ENCODE measurements at places on chromosomes 6 and 20.

DNA sequence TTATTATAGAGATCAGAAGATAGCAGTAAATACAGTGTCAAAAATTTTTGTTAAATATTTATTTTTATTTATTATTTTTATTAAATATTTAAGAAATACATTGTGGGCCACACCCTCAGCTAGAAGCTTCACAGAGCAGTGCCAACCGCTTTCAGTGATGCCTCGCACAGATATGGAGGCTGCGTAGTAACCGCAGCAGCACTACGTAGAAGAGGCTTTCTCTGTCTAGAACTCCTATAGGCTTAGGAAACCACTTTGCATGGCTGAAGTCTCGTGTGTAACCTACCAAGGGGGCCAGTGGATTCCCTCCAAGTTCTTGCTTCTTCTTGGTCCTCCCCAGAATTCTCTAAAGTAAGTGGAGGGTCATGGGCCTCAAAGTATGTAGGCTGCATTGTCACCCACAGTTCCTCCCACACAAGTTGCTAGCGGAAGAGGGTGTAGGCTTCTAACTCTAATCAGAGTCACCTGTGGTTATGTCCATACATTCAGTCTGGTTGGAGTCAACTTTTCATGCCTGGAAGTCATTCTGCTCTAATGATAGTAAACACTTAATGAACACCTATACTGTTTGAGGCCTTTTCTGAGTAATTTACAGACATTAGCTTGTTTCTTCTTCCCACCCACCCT lies 285.6 kb downstream of the CDKAL1 start:
- no peak for DNase-seq

GRCh38 chr6:137230547-137230946 lies 11.4 kb upstream of the IFNGR1 start:
- no peak for DNase-seq

GRCh38 chr6:24898676-24899075 lies 37.1 kb downstream of the RIPOR2 start:
- DNase-seq: no peak

DNA sequence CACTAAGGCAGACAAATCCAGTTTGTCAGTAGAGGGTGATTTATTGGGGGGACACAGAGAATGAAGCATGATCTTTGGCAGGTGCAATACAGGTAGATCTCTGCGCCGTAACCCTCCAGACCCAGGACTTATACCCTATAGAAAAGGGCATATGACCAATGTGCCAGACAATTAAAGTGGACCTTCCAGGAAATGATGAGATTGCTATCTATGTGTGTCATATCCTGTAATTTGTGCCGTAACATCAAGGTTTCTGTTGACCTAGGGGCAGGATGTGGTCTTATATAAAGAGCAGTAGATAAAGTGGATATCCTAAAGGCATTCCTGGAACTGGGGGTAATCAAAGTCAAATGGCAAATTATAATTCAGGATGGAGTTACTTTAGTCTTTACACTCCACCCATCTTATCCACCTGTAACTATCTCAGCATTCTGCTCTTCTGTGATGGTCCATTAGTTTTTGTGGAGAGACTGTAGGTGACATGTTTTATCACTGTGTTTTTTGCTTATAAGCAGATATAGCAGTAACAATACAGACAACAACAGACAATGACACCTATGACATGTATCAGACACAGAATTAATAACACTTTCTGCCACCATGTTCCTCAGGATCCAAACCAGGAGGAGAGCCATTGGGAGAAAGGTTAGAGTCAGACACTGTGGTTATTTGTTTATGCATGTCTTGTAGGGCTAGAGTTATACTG lies 43.1 kb upstream of the ZNF337 start:
- DNase-seq: peak; percentile 45

DNA sequence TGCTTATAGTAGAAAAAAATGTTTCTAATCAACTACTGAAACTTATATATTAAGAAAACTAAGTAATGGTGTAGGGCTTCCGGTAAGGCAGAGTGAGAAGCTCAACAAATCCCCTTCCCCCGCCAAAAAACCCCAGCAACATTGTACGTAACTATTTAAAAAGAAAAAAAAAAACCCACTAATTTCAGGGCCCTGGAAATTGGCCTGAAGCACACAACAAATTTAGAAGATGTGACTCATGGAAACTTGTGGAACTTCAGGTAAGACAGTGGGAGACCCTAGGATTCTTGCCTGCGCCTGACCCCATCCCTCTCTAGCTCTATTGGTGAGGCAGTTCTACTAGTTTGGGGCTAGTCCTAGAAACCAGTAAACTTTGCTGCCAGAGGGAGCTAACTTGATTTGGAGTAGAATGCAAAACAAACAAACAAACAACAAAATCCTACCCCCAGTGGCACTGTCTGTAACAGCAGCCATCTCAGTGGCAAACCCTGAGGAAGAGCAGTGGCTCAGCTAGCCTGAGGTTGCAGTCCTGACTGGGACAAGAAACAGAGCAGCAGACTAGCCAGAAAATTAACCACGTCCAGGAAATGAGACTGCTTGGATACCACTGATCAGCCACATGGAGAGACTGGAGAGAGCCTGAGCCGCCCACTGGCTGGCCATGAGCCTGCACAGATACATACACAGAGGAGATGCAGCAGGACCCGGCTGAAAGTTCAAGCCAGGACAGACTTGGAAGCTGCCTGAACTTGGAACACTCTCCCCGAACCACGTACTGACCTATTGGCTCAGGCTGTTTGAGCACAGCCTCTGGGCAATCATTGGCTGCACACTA lies 135.1 kb downstream of the TBXT start:
- DNase-seq: no peak
